Activated CD4-positive, alpha-beta T cell treated with anti-CD3 and anti-CD28 coated beads, Interleukin-2, amount 50 U/mL, for 16 hours (primary cell): ENCODE measurements at places on chromosomes 13 and 19.

- no peak for DNase-seq
Observed at GRCh38 chr13:80931766-80932165, 590.8 kb upstream of the SPRY2 start.

- no peak for DNase-seq
Observed at GRCh38 chr13:48707405-48707804, 53.7 kb downstream of the CYSLTR2 start.

GRCh38 chr19:41339936-41340335 lies 13.8 kb downstream of the TGFB1 start:
- no peak for DNase-seq

DNA sequence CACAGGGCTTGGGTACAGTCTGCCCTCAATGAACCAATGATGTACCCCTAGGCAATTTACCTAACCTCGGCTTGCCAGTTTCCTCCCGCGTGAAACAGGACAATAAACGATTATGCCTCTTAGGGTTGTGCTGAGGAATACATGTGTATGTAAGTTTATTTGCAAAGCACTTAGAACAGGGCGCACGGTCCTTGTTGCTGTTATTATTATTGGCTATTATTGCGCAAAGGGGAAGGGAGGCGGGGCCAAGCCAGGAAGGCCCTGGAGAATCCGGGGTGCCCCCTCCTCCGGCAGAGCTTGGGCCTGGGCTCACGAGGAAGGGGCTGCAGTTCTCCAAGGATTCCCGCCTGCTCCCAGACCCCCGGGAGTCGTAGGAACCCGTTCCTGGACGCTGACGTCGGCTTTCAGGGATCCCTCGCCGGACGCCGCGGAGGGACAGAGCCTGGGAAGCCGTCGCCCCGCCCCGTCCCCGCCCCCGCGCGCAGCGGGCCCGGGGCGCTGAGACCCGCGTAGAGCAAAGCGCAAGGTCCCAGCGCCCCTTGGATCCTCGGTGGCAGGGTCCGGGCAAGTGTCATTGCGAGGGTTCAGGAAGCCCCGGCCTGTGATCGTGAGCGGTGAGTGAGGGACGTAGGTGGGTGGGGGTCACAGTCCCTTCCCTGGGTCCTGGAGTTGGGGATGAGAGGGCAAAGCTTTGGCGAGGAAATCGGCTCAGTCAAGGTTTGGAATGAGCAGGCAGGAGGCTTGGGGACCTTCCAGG lies at the start of gene TMEM91:
TMEM91 (plus strand) TSS at position 293 of the 757 bp plus-strand sequence. CDS start 1,777 bp downstream, outside the sequence.
- DNase-seq = no peak

- DNase-seq = no peak
Observed at GRCh38 chr13:105193026-105193425, 1342.4 kb downstream of the EFNB2 start.

GRCh38 chr13:28499609-28500008 lies 4.7 kb upstream of the FLT1 start:
- no peak for DNase-seq

DNA sequence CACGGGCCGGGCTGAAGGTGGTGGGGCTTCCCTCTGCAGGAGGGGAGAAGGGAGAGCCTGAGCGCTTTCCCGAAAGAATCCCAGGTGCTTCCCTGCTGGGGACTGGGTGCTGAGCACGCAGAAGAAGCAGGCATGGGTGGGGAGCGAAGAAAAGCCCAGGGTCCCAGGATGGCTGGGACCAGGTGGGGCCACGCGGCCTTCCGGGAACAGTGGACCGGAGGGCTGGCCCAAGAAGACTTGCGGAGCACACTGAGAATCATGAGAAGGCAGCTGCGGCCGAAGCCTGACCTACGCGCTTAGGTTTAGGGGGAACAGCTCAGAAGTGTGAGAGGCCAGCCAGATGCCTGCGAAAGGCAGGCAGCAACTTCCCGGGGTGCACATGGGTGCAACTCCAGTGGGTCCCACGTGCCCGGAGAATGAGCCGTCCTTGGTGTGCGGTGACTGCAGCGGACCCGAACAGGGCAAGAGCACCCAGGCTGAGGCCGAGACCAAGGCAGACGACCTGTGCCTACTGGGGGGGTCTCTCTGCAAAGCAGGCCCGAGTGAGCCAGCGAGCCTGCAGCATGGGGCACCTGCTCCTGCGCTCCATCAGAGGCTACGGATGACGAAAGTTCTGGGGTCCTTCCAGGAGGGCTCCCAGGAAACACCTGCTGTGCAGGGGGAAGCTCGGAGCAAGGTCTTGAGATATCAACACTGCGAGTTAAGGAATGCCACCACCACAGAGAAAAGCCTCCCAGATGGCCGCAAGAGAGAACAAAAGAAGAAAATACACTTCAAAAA lies 52.4 kb downstream of the MLLT1 start:
- no peak for DNase-seq

DNA sequence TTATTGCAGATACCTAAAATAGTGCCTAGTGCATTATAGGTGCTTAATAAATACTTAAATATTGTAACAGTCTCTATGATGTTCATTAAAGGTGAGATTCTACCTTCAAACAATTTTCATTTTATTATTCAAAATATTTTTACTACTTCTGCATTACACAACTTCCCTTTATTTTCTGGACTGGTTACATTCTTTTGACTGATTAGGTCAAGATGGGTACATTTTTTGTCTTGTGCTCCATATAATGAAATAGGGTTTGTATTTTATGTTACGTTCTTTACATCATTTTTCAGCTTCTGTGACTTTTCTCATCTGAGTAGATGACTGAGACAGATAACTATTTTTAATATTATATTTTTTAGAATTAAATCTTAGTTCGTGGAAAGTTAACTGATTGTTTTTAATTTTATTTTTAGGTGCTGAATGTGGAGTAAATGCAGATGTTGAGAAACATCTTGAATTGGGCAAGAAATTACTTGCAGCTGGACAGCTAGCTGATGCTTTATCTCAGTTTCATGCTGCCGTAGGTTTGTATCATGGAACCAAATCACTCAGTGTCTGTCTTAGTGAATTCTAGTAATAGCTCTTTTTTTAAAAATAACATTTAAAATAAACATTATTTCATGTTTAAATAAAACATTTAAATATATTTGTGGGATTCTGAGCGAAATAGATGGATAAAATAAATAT lies 32.0 kb downstream of the DNAJC3 start:
- no peak for DNase-seq

- DNase-seq = no peak
Observed at GRCh38 chr13:40420160-40420740, 246.2 kb downstream of the FOXO1 start.

DNA sequence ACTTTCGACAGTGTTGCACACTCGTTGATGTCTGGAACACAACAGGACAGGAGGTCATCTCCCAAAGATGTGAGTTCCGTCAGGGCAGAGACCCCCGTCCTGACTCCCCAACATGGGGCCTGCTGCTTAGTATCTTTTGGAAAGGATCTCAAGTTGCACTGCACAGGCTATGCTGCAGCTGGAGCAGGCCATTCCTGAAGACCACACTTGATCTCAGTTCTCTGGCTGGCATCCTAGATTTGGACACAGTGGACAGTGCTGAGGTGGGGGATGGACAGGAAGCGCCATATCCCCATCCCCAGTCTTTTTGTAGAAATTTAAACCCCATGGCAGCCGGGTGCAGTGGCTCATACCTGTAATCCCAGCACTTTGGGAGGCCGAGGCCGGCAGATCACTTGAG lies 5.9 kb downstream of the ADGRE2 start:
- no peak for DNase-seq

GRCh38 chr19:11566164-11566563 lies 7.1 kb upstream of the ELOF1 start:
- DNase-seq = no peak

DNA sequence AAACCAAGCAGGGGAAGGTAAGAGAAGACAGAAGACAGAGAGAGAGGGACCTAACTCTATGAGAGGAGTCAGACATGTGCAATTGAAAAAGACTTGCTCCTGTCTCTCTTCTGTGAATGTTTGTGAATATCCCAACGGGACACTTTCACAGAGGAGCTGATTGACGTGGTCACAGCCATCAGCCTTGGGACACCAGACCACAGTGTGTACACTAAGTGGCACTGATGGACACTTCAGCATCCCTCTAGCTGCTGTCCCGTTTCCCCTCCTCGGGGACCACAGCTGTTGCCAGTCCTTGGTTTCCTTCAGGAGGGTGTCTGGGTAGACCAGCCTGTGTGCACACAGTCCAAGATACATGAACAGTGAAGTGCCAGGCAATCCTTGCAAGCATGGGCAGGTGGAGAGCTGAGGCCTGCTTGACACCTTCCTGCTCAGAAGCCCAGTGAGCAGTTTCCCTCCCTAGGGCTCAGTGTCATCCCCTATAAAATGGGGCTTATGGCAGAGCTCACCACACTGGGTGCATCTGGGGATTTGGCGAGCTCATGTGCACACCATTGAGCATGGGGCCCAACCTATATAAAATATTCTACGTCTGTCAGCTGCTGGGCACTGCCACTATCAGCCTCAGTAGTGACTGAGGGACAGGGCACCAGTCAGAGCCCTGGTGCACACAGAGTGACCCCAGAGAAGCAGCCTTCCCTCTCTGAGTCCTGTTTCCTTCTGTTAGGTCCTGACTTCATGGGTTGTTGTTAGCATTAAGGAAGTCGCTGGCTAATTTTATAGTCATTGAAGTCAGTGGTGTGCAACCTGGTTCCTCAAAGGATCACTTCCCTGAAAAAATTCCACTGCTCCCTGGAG lies 4.3 kb upstream of the USF2 start:
- no peak for DNase-seq

- no peak for DNase-seq
Observed at GRCh38 chr19:46646402-46646801, 10.4 kb upstream of the GNG8 start.

DNA sequence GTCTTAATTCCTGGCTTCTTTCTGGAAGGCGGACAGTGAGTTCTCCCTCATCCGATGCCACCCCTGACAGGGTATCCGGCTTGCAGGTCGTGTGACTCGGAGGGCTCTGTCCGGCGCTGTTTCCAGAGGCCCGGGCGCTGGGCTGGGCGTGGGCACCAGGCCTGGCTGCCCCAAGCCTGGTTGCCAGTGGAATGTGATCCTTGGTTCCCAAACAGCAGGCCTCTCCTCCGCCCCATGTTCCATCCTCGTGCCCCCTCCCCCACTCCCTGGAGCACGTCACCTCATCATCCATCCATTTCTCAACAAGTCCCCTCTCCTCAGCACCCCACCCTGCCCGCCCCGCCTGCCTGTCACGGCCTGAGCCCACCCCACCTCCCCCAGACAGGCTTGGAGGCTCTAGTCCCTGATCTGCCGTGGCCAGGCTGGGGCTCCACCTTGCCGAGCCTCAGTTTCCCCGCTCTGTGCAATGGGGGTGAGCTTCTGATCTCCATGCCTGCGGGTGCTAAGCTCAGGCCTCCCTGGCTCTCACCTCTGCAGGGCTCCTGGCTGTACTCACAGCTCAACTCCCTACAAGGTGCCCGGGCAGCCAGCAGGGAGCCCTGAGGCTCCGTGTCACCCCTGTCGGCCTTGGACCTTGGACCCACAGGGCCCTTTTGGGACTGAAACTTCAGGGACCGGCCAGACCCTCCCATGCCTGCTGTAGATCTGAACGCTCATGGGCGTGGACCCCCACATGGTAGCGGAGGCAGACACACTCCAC lies 2.3 kb downstream of the TBXA2R start:
- no peak for DNase-seq

GRCh38 chr13:75495938-75496337 lies 14.0 kb upstream of the TBC1D4 start:
- no peak for DNase-seq

DNA sequence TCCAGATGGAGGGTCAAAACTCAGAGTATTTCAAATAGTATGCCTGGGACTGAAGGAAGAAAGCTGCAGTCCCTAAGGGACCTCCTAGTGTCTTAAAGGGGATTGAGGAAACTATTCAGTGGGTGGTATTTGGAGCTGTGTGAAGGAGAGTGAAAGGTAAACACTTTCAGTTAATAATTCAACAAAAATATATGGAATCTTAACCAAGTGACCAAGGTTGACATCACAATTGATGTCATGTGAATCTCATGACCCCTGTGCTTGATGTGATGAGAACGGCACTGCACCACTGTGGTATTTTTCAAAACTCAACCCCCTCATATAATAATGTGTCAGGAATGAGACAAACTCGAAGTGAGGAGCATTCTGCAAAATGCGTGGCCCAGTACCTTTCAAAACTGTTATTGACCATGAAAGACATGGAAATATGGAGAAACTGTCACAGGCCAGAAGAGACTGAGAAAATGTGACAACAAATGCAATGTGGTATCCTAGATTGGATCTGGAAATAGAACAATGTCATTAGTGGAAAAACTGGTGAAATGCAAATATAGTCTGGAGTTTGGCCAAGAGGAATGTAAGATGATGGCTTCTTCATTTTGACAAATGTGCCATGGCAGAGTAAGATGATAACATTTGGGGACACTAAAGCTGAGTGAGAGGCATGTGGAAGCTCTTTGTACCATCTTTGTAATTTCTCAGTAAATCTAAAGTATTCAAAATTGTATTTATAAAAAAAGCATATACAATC lies 553.9 kb downstream of the RFC3 start:
- no peak for DNase-seq
